Sciatic nerve (tissue), 2 donors: ENCODE measurements at places on chromosomes 6 and 20.
A peak's percentile ranks its signal among the peaks of the same experiment; 100 is the strongest.

DNA sequence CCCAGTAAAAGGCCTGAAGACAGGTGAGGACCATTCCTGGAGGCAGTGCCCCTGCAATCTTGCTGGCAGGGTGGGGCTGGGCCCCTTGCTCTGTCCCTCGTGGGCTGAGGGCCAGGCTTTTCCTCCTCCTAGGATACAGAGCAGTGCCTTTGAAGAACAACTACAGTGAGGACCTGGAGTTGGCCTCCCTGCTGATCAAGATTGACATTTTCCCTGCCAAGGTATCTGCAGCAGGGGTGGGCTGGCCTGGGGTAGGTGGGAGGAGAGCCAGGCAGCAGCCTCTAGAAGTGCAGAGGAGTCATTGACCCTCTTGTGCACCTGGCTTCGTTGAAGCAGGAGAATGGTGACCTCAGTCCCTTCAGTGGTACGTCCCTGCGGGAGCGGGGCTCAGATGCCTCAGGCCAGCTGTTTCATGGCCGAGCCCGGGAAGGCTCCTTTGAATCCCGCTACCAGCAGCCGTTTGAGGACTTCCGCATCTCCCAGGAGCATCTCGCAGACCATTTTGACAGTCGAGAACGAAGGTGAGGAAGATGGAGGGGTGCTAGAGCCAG is 36.5 kb downstream of the PLCG1 start:
- DNase-seq: peak; percentile 53

- no peak for DNase-seq
Observed at GRCh38 chr6:140956571-140957369, 1176.0 kb upstream of the GJE1 start.

DNA sequence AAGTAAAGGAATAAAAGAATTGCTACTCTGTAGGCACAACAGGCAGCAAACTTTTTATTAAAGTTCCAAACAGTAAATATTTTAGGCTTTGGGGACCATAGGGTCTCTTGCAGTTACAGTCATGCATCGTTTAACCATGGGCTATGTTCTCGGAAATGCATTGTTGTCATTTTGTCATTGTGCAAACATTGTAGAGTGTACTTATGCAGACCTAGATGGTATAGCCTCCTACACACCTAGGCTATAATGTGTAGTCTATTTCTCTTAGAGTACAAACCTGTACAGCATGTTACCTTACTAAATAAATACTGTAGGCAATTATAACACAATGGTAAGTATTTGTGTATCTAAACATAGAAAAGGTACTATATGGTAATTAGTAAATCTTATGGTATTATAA is 54.7 kb downstream of the CDS2 start:
- DNase-seq: no peak

DNA sequence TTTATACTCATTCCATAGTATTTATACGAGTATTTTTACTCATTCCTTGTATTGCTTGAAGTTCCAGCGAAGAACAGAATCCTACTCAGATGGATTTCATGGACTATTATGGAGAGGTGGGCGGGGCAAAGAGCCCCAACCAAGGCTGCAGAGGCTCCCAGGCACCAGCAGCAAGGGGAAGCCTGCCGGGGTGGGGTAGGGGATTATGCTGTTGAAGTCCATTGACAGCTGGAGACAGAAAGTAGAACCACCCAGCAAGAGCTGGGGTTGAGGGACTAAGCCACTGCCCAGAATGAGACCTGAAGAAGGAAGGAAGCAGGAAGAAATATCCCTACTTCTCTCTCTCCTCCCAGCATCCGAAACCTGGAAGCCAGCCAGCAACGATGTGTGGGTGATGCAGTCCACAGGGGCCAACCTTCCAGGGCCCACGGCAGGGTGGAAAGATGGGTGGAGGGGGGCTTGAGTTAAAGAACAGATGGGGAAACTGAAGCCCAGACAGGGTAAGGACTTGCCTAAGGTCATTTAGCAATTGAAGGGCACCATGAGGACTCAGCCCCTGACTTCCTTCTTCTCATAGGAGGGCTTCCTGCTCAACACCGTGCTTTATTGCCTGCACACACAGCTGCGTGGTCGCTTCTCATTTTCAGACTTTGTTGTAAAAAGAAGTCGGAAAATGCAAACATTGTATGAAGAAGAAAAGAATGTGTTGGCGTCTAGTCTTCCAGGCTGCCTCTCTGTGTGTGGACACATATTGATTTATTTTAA is 18.3 kb upstream of the GTSF1L start:
- DNase-seq: no peak

DNA sequence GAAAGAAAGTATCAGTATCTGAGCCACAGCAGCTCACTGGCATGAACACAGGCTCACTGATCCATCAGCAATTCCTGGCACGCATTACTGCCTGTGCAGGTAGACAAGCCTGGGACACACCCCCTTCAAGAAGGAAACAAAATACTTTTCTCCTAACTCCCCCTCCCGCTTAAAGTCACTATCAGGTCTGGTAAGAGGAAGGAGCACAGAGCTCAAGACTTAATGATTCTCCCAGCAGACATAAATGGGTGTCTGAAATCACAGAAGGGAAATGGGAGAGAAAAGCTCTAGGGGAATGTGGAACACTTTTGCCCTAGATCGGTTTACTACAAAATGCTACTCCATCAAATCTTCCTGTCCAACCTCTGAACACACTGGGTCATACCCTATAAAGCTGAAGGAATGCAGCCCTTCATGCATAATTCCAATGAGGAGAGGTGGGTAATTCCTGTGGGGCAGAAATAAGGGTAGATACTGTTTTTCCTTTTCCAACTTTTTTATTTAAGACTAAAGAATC is at the start of gene ADGRF1:
Gene ADGRF1 (minus strand): TSS at position 58 of the 517 bp plus-strand sequence. CDS start 13,271 bp downstream, outside the sequence.
- no peak for DNase-seq

GRCh38 chr20:1467355-1468116 is 887 bp upstream of the NSFL1C start:
- DNase-seq: no peak

GRCh38 chr6:51528556-51528955 is 558.9 kb downstream of the PKHD1 start:
- DNase-seq: no peak

DNA sequence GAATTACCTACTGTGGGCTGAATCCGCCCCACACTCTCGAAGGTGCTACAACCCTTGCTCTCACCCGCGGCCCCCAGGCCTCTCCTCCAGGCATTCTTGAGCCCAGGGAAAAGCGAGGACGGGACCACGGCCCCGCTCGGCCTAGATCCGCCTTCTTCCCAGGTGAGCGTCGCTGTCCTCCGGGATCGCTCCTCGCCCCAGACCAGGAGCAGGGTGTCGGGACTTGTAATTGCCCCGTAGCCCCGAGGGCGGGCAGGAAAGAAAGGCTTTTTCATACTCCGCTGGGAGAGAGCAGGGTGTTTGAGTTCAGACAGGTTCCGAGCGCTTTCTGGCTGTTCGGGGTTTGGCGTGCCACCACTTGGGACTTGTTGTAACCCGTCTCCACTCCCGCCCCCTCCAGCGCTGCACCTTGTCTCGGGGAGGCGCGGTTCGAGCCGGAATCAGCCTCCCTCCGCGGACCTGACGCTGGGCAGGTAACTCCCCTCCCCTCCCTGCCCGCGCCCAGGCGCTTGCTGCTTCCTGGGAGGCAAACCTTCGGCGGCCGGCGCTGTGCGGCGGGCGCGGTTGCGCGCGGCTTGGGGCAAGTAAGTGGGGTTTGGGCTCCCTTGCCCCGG is at the start of gene FAM83B:
Gene FAM83B (plus strand): TSS at position 529 of the 614 bp plus-strand sequence. CDS start 23,476 bp downstream, outside the sequence.
- DNase-seq: no peak

GRCh38 chr6:7617801-7618764 is 28.1 kb downstream of the SNRNP48 start:
- peak; percentile 67 for DNase-seq

- DNase-seq: peak; percentile 92
Observed at GRCh38 chr6:157021993-157022740, 245.0 kb downstream of the ARID1B start.

- no peak for DNase-seq
Observed at GRCh38 chr20:47783828-47784598, 1.3 kb downstream of the SULF2 start.

DNA sequence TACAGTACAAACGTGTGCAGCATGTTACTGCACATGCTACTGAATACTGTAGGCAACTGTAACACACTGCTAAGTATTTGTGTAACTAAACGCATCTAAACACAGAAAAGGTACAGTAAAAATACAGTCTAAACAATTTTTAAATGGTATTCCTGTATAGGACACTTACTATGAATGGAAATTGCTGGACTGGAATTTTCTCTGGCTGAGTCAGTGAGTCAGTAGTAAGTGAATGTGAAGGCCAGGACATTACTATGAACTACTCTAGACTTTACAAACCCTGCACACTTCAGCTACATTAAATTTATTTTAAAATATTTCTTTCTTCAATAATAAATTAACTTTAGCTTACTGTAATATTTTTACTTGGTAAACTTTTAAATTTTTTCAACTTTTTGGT is 225.0 kb upstream of the TENT5A start:
- DNase-seq: no peak

GRCh38 chr6:44243345-44243744 is 3.6 kb upstream of the HSP90AB1 start:
- no peak for DNase-seq

DNA sequence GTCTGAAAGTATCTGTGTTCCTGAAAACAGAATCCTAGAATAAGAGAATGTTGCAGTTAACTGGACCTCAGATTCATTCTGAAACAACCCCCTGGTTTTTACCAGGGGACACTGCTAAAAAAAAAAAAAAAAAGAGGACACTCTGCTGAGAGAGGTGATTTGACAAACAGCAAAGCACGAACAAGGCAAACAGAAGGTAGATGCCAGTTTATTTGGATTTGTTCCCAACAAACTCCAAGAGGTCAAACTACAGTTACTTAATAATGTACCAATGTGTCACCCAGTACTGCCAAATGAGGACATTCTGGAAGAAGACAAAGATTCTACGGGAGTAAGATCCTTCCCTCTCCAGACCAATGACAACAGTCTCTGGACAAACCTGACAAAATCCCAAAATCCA is 40.6 kb upstream of the SLC22A16 start:
- DNase-seq: no peak

- DNase-seq: no peak
Observed at GRCh38 chr6:9467741-9468140, 947.1 kb downstream of the TFAP2A start.

DNA sequence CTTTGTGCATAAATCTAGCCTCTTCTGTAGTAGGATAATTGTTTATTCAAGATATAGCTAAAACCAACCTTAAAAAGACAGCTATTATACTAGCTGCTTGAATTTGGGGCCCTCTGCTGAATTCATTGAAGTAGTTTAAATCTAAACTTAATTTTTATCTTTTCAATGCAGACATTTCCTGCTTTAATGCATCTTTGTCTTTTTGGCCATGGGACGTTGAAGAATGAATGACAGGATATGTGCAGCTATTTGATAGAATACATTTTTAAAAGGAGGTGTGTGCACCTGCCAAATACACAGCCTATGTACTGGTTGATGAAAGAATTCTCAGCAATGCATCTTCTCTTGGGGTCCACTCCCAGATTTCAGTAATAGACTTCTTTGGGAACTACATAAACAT is 524.9 kb downstream of the PHF3 start:
- no peak for DNase-seq

- DNase-seq: no peak
Observed at GRCh38 chr20:8532169-8532568, 400.1 kb downstream of the PLCB1 start.

DNA sequence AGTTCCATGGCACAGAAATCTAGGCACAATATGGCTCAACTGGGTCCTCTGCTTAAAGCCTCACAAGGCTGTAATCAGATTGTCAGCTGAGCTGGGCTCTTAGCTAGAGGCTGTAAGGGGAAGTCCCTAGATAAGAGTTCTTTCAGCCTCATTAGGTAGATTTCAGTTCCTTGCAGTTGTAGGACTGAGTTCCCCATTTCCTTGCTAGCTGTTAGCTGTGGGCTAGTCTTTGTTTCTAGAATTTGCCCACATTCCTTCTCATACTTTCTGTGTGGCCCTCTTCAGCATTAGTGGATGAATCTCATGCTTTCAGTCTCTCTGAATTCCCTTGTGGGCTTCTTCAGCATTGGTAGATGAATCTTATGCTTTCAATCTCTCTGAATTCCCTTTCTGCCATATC is 71.0 kb upstream of the MRAP2 start:
- DNase-seq: no peak

DNA sequence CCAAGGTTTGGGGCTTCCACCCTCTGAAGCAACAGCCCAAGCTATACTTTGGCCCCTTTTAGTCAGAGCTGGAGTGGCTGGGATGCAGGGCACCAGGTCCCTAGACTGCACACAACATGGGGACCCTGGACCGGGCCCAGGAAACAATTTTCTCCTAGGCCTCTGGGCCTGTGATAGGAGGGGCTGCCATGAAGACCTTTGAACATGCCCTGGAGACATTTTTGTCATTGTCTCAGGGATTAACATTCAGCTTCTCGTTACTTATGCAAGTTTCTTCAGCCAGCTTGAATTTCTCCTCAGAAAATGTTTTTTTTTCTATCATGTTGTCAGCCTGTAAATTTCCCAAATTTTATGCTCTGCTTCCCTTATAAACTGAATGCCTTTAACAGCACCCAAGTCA is 82.3 kb downstream of the LRRC1 start:
- DNase-seq: no peak

DNA sequence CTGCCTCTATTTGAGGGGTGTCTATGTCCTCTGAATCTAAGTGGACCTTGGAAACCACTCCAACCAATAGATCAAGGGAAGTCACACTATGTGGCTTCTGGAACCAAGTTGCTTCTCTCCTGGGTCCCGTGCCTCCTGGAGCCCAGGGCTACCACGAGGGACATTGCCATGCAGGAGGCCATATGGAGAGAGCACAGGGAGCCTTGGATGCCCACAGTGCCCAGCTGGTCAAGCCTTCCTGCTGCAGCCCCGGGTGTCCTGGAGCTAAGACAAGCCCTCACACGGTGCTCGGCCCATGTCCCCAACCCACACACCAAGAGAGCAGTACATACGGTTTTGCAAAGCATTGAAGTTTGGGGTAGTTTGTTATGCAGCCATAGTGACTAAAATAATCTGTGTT is 231.6 kb downstream of the SYNDIG1 start:
- peak; percentile 21 for DNase-seq

GRCh38 chr20:20903773-20904500 is 191.5 kb upstream of the RALGAPA2 start:
- DNase-seq: no peak

GRCh38 chr6:67897998-67898607 is 737.0 kb upstream of the ADGRB3 start:
- no peak for DNase-seq
